Stomach (tissue), 19 donors: ENCODE measurements at places on chromosomes 5 and 9. TPM values are rescaled to one million over a fixed set of nuclear protein-coding genes. Genes with fewer than 3 reads are reported as not detected.

GRCh38 chr9:33877727-33878489 lies 60.9 kb downstream of the UBE2R2 start:
- DNase-seq = no peak

Gene SVEP1
- total RNA-seq = 58.3 TPM

DNA sequence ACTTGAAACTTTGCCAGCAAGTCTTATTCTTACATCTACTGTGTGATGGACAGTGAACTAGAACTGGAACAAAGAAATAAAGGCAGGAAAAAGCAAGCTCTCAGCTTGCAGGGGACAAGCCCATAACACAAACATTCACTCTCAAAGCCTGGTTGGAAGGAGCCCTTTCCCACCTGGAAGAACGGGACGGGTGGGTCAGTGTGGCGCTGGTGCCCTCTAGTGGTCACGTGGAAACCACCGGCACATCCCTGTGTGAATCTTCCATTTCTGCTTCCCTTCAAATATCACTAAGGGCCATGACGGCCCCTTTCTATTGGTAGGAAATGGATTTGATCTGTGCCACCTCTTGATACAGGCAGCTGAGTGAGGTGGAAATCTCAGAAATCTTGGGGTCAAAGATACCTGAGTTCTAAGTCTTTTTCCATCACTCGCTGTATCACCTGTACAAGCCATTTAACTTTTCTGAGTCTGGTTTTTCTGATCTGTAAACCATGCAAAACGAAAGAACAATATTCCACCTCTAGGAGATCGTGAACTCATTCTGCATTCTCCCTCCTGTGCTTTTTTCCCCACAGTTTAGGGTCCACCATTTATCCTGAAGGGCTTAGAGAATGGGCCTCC lies 211.6 kb downstream of the MSX2 start:
- DNase-seq = peak; percentile 87

DNA sequence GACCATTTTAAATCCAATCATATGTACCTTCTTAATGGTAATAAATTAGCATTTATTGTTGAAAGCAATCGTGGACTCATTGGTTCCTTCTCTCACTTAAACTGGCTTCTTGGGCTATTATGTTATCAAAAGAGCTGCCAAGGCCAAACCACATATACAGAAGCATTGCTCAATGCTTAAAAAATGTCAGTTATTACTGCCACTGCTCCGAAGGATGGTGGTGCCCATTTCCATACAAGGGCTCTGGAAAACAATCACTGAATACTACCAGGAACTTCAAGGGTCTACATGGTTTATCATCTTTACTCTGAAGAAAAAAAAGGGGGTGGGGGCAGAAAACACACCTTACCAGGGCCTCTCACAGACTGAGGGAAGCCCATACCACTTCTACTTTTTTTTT lies 104.3 kb downstream of the GNAQ start:
- DNase-seq = no peak

Gene ADGRV1
- total RNA-seq = 10.3 TPM

DNA sequence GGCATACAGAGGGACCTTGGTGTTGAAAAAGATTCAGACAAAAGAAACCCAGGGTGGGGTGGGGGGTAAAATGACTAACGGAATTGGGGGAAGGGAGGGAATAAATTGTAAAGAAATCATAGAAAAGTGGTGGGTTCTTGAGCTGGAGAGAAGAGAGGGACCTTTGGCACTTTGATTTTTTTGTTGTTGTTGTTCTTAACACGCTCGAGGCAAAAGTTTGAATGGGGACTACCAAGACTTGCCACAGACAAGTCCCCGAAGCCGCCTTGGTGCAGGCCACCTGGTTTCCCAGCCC lies 616 bp downstream of the VCAN start:
- no peak for DNase-seq

- DNase-seq = no peak
Measured at GRCh38 chr5:31845361-31845760, 206.4 kb downstream of the PDZD2 start.

- peak; percentile 53 for DNase-seq
Measured at GRCh38 chr5:148343046-148343407, 7.7 kb downstream of the SPINK9 start.
